ENCODE measurements at places on chromosomes 12 and 14. TPM values are rescaled to one million over a fixed set of nuclear protein-coding genes. Genes with fewer than 3 reads are reported as not detected.
A peak's percentile ranks its signal among the peaks of the same experiment; 100 is the strongest.

DNA sequence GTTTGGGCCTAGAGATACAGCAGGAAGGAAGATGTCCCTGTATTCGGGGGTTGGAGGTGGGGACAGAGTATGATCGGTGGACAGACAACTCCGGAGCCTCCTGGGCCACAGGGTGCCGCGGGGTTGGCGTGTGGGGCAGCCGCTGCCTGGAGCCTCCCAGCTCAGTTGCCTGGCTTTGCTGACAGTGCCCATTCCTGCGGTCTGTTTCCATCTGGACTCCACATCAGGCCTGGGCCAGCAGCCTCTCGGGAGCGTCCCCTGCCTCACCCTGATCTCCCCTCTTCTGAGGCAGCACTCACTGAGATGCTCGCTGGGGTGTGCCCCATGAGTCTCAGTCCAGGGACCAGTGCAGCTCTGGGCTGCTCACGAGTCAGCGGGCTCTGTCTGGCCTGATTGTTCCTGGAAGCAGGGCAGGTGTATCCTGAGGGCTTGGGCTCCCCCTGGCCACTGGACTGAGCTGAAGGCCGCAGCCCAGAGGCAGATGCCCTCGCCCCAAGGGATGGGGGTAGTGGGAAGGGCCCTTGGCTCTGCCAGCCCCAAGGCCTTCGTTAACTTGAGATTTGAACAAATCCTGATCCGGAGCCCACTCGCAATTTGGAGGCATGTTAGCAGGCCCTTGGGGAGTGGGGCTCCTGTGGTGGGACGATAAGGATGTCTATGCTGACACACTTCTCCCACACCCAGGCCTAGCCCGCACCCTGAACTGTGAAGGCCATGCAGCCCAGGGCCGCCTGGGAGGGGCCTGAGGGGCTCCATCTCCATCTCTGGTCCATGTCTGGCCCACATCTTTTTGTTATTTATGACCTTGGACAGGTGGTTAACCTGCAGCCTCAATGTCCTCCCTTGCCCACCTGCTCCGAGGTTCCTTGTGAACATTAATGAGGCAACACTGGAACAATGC, 7.5 kb downstream of the HIP1R start:
- peak; percentile 32 for DNase-seq

GSKIP gene
- total RNA-seq = 9.6 TPM

DBX2 gene
- 0.07 TPM for total RNA-seq

CD27 gene
- 0.20 TPM for total RNA-seq

DNA sequence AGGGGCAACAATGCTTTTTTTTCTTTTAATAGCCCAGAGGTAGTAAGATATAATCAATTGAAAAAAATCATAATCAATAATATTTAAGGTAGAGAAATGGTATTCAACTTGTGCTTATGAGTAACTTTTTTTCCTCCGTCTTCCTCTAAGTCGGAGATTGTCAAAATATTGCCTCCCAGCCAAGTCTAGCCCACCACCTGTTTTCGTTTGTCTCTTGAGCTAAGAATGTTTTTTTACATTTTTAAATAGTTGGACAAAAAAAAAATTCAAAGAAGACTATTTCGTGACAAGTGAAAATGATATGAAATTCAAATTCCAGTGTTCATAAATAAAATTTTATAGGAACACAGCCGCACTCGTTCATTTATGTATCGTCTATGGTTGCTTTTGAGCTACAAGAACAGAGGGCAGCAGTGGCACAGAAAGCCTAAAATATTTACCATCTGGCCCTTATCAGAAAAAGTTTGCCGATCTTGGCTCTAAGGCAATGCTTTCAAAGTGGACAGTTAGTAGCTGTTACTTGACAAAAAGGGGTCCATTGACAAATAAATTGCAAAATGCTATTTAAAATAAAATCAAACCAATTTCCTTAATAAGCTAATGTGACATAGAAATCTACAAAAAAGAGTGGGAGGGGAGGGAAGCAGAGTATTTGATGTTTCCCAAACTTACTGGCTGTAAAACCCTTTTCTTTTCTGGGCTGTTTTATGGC, 40.8 kb upstream of the MAX start:
- no peak for DNase-seq

GRCh38 chr12:110015132-110015531, 15.9 kb downstream of the ANKRD13A start:
- DNase-seq = no peak

DNA sequence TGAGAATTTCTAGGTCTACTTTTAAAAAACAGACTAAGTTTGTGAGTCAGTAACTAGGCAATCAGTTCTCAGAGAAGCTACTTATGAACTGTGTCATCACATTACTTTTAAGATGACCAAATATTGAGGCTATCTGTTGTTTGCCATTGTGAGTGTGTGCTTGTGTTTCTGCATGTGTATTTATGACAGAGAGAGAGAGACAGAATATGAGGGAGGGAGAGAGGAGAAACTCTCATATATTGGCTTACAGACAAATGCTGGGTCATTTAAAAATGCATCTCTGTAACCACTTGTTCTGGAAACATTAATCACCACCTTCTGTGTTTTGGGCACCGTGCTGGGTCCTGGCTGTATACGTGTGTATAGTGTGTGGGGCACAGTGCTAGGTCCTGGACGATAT, 161.5 kb upstream of the FRMD6 start:
- no peak for DNase-seq

P2RX7 gene
- 1.9 TPM for total RNA-seq

- DNase-seq = no peak
These were observed 84.1 kb upstream of the MED13L start for GRCh38 chr12:116361414-116362223.

DNA sequence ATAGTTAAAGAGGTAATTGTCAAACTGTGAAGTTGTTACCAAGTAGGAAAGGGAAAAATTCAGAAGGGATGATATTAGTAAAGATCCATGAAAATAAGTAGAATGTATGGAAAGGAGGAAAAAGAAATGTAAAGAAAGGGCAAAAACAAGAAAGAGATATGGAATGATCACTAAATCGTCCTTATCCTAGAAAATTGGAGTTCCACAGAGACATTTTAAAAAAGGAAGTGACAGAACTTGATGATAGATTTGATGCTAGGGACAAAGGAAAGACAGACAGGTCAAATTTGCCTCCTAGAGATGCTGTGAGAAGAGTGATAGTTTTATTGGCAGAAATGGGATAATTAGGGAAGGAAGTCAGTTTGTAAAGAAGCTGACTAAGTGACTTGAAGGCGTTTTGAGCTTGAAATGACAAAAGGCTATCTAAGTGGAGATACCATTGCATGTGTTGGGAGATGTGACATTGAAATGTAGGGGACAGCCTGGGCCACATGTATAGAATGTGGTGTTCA, 20.6 kb downstream of the TTC8 start:
- no peak for DNase-seq

DNA sequence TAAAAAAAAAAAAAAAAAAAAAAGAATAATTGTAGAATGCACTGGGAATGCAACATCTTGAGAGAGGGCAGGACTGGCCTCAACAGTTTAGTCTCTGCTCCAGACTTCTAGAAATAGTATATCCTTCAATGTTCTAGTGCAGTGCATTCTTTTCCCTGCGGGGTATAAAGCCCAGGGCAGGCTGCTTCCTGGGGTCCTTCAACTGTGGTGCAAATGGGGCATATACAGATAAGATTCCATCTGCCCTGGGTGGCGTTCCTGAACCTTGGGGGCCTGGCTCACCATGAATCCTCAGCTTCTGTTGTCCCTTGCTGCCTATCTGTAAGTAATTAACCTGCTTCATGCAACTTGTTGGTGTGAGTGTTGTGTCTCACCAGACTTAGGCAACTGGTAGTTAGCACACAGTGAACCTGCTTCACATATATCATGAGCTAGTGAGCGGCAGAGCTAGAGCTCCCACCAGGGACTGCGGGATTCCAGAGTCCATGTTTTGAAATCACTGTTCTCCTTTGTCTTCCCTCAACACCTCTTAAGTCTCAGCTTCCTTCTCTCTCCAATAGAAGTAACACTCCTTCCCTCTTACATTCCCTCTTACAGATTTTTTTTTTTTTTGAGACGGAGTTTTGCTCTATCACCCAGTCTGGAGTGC, 177.6 kb downstream of the SUDS3 start:
- no peak for DNase-seq

GRCh38 chr12:93757792-93758694, 80.9 kb downstream of the CRADD start:
- DNase-seq = no peak

GRCh38 chr12:3242199-3242863, 165.2 kb downstream of the TSPAN9 start:
- peak; percentile 88 for DNase-seq
